ENCODE measurements at places on chromosomes 2 and 18. TPM values are rescaled to one million over a fixed set of nuclear protein-coding genes. Genes with fewer than 3 reads are reported as not detected.

DNA sequence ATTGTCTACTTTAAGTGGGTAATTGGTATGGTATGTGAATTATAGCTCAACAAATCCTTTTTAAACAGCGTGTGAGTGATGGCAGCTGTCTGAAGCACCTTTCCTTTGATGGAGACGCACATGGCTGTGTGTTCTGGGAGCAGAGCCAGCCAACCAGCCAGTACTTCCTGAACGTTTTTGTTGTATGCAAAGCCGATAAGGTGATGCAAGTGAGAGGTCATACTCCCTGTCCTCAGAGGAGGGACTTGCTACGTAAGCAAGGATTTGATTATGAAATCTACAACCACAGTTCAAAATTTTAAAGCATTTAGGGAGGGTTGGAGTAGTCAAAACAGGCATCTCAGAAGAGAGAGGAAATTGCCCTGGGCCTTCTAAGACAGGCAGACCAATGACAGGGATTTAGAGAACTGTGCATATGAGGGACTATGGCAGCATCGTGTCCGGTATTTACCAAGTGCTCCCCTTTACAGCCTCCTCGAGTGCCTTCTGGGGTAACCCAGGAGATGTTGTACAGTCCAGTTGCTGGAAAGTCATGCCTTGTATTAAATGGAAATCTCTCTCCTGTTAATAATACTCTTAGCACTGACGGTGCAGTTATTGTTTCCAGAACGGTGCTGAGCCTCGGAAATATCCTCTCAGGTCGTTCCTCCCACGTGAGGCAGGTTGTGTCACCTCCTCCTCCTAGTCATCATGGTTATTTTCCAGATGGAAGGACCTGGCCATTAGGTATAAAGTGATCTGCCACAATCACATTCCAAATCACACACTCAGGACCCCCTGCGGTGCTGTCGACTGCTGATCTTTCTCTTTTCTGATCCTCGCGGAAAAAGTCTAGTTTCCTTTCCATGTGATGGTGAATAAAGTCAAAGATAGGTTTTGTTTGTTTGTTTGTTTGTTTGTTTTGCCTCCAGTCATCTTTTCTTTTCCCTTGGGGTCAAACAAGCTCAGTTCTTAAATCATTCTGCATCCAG lies 28.4 kb downstream of the ARHGEF4 start:
- no peak for DNase-seq

DNA sequence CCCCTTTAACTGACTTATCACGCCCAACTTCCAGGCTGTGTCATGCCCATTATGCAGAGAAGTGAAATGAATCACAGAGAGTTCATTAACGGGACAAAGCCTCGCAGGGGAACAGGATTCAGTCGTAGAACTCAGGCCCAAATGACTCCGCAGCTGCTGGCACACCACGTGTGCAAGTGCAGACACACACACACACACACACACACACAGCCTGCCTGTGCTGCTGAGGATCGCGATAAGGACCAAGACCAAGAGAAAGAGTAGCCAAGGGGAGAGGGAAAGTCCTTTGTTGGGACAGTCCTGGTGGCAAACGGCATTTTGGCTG lies 90.0 kb upstream of the TAF1B start:
- DNase-seq: no peak

DNA sequence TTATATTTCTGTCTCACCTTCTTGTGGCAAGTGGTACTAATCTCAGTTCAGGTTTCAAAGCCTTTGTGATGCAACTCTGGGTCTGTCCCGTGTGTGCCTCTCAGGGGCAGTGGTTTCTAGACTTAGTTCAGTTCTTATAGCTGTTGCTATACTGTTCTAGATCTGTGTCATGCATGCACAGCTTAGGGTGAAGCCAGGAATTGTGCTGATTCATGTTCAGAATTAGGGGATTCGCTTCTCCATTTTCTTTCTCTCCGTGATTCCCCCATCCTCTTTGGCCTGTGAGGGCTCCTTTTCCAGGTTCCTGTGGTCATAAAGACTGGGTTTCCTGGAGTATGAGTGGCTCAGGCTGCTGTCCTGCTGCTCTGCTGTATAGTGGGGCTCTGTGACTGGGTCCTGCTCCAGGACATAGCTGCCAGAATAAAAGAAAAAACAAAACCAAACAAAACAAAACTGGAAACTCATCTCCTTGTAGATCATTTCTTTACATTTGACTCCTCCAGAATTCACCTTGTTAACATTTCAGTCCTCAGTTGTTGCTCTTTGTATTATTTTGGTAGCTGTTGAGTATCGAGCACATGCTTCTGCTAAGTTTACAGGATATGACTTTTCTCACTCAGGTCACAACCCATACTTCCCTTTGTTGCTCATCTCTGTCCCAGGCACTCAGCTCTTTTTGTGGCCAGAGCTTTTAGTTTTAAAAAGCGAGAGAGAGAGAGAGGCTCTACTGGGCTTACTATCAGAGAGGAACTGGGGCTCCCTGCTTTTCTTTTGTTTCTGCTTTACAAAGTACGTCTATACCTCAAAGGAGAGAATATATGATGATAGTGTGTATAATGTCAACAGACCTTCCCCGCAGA lies 34.2 kb downstream of the CERS6 start:
- DNase-seq: no peak

DNA sequence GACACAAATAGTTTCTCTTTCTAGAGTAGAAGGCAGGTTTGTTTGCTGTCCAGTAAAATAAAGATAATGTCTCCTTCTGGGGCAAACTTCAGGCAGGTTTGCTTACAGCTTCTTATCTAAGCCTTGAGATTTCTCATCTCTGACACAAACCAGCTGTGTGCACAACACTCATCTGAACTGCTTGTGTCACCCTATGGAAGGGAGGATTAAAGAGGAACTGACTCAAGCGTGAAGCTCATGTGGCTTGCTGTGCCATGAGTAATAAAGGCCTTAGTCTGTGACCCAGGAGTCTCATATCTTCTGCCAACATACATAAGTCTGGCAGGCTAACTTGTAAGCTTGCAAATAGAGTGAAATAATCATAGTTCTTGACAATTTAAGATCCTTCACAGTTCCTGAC lies 24.2 kb upstream of the CPO start:
- DNase-seq: no peak

- no peak for DNase-seq
These were observed 963 bp downstream of the INPP1 start for GRCh38 chr2:190344276-190344827.

- DNase-seq: no peak
These were observed 90.6 kb upstream of the RAB6C start for GRCh38 chr2:129888896-129889295.

DNA sequence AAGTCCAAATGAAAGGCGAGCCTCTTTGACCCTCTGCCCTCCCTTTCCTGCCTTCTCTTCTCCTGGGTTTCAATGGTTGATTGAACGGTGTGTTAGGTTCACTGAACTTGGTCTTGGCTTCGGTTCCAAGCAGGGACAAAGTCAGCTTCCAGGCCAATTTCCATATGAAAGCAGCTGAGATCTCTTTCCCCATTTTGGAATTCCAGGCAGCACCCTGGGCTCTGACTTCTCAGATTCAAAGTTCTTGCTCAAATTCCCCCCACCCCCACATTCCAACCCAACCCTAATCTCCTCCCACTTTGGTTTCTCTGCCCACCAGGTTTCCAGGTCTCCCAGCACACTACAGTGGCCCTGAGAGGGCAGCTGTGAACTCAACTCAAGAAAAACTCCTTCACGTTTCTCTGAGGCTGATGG lies 231.0 kb downstream of the INSIG2 start:
- DNase-seq: no peak

DNA sequence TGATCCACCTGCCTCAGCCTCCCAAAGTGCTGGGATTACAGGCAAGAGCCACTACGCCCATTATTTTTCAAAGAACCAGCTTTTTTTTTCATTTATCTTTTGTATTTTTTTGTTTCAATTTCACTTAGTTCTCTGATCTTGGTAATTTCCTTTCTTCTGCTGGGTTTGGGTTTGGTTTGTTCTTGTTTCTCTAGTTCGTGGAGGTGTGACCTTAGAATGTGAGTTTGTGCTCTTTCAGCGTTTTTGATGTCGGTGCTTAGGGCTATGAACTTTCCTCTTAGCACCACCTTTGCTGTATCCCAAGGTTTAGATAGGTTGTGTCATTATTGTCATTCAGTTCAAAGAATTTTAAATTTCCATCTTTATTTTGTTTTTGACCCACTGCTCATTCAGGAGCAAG lies 86.7 kb upstream of the MSTN start:
- no peak for DNase-seq

DNA sequence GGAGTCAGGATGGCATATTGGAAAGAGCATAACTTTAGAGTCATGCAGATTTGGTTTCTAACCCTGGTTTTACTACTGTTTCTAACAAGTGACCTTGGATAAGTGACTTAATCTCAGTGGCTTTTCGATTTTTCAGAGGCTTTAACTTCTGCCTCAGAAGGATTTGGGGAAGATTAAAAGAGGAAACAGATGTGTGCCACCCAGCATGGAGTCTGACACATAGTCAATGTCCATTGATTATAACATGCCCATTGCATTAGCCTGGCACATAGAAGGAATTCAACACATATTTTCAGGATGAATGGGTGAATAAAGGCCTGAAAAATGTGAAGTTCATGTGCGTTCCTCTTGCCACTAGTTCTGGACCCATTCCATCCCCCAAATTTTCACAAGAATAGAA lies 438.2 kb downstream of the EPHA4 start:
- DNase-seq: no peak

DNA sequence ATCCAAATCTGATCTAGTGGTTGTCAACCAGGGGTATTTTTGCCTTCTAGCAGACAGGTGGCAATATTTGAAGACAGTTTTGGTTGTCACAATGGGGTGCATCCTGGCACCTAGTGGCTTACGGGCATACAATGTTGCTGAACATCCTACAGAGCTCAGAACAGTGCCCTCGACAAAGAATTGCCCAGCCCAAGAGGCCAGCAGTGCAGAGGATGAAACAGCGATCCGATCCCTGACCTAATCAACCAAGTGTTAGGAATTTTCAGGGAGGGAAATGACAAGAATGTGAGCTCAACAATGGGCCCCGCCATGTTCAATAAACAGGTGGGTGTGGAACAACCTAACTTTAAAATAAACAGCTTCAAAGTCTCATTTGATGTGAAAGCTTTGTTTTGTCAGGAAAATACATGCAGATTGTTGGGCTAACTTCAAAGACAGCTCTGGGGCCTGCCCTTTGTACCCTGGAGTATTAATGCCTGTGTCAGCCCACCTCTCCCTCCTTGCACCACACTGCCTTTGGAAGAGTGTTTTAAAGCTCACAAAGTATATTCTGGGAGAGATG lies 22.5 kb upstream of the SCYGR5 start:
- no peak for DNase-seq

DNA sequence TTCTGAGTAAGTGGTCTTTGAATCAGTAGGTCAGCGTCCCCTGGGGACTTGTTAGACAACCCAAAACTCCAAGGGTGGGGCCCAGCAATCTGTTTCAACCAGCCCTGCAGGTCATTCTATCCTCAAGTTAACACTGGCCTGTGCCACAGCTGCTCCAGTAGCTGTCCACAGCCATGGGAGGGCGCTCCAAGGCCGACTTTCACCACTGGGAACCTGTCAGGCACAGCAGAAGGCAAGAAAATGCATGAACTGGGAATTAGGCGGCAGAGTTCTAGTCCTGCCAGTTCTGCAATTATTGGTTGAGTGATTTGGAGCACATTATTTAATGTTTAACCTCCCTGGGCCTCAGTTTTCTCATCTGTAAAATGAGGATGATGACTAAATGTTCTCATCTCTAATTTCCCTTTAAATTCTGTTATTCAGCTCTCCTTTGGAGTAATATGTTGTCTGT lies 17.4 kb upstream of the MRPL33 start:
- no peak for DNase-seq

DNA sequence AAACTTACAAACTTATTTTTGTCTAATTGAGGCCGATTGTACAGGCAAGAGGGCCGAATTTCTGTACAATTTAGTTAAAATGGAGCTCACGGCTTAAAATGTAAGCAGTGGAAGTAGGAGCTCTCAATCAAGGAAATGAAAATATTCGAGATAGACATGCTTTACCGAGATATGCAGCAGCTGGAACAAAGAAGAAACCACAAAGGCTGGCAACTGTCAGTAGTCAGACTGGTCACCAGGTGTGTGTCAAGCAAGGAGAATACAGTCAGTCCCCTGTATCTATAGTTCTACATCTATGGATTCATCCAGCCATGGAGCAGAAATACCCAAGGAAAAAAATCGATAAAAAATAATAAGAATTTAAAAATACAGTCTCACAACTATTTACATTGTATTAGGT lies 122.6 kb downstream of the WDSUB1 start:
- DNase-seq: no peak

GRCh38 chr2:172285010-172285621 lies 142.3 kb upstream of the ITGA6 start:
- no peak for DNase-seq

GRCh38 chr2:128466376-128466775 lies 147.7 kb upstream of the HS6ST1 start:
- no peak for DNase-seq

DNA sequence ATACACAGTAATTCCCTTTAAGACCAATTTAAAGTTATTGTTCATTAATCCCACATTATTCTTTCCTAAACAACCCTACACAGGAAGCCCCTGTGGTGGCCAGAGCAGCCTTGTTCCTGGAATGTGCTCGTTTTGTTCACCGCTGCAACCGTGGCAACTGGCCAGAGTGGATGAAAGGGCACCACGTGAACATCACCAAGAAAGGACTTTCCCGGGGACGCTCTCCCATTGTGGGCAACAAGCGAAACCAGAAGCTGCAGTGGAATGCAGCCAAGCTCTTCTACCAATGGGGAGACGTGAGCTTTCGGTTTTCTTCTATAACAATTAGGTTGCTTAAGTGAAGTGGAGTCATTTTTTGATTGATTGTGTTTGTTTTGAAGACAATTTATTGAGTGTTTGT lies 101.0 kb downstream of the UNC80 start:
- peak; percentile 5 for DNase-seq

- no peak for DNase-seq
These were observed 79.7 kb downstream of the AGAP1 start for GRCh38 chr2:235573331-235574221.

The HSPE1 gene
- 234 TPM for polyA plus RNA-seq

The DUSP28 gene
- polyA plus RNA-seq: 8.6 TPM

The GAL3ST2 gene
- polyA plus RNA-seq: 0.16 TPM

The PFN4 gene
- polyA plus RNA-seq: 1.9 TPM

The ALMS1 gene
- 39.9 TPM for polyA plus RNA-seq

The CD8B gene
- polyA plus RNA-seq: 0.56 TPM

The SP140 gene
- 0.40 TPM for polyA plus RNA-seq

The C2orf66 gene
- 0.18 TPM for polyA plus RNA-seq

The LYPD6 gene
- 13.5 TPM for polyA plus RNA-seq

The HOXD13 gene
- 0.36 TPM for polyA plus RNA-seq

The ZBTB7C gene
- polyA plus RNA-seq: 17.7 TPM

The ITPRIPL1 gene
- 3.8 TPM for polyA plus RNA-seq

The ABCG8 gene
- polyA plus RNA-seq: 0.76 TPM
